ENCODE measurements at places on chromosomes 3 and 15.

GRCh38 chr3:81003008-81003645 lies 758.3 kb downstream of the GBE1 start:
- no peak for DNase-seq

DNA sequence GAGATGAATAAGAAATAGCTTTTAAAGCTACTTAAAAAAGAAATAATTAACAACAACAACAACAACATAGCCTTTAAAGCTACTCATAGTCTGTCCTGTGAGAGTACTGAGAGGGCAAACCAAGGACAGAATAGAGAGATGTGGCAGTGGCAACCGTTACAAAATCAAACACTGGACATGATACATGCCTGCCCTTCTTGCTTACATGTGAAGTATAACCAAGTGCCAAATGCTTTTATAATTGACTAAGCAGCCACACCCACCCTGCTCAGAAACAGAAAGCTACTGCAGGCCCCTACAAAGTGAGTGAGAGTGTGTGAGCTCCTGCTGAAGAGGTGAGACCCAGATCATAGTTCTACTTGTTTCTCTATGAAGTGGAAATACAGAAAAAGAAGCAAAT lies 38.4 kb downstream of the NDUFB4 start:
- DNase-seq = no peak

DNA sequence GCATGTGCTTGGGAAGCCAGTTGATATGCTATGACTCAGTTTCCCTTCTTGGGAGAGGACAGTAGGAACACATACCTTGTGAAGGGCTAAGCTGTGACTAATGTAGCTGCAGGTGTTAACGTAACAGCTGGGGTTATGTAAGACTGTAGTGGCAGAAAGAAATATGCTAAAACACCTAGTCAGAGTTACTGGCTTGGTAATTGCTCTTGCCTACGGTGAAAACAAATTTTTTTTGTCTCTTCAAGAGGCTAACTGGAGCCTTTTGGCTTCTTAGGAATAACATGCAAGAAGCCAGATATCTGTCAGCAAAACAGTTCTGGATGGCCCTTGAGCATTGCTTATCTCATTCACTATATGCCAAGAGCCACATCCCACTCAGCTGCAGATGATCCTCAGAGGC lies 1.4 kb downstream of the MAPKBP1 start:
- DNase-seq = no peak

GRCh38 chr3:70703305-70704102 lies 391.1 kb upstream of the MDFIC2 start:
- DNase-seq = no peak

DNA sequence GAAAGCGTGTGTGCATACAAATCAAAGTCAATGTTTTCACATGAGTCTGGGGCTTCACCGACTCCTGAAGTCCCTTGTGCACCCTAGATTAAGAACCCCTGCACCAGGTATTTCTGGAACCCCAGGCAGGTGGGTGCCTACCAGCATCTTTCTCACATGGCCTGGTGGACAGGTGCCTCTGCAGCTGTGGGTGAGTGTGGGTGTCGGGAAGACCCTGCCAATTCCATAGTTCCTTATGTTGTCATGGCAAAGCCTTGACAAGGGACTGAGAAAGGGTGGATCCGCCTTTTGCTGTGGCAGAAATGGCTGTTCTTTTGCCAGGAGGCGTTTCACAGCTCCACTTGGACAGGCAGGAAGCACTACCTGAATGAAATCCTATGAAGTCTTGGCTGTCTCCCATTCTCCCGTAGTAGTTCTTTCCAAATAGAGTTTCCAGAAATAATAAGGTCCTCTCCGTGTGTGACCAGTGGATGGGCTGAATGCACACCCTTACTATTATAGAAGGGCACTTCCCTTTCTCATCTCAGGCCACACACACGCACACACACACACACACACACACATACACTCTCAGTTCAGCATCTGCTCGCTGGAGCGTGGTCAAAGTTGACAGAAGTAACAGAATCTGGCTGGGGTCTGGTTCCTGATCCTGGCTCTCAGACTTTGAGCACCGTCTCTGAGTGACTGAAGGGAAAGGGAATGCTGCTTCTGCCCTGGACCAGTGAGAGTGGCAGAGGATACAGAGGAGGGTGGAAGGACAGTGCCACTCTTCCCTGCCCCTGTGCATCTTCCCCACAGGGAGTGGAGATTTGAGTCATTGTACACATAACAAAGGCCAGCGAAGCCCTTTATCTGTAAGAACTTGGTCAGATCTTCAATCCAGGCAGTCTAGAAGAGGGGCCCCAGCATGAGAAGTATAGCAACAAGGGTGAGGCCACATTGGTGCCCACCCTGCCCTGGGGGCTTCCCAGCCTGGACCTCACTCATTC lies 38.7 kb downstream of the PDIA5 start:
- no peak for DNase-seq

DNA sequence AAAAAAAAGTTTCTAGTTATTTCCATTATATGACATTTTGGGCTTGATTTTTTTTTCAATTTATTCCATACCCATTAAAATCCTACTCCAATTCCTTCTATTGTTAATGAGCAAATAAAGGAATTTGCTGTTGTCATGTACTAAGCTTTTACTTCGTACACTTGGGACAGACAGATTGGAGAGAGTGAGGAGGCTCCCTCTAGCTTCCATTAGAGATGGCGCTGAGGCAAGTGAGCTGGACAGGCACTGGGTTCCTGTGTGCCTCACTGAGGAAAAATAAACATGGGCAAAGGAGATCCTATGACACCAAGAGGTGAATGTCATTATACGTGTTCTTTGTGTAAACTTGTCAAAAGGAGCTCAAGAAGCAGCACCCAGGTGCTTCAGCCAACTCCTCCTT lies 441.1 kb upstream of the MDFIC2 start:
- DNase-seq = no peak

DNA sequence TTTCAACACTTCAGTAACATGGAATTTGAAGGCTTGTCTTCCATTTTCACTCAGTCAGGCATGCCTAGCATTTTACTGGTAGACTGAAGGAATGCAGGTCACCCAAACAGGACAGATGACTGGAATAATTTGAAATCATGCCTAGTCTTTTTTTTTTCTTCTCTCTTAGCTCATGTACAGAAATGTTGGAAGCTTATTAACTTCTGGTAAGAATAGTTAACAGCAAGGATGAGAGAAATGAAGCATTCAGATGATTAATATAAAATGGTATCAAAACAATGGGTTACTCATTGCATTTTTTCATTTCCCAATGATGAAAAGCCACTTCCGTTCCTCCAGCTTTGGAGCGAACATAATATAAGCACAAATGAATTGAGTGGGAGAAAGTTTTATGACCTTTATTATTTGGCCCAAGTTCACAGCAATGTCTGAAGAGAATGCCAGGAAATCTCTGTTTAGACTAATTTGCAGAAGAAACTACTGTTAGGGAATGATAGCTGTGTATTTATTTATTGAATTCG lies 431.6 kb upstream of the RASGRP1 start:
- DNase-seq = no peak

GRCh38 chr15:92087211-92087610 lies 233.7 kb downstream of the SLCO3A1 start:
- no peak for DNase-seq

DNA sequence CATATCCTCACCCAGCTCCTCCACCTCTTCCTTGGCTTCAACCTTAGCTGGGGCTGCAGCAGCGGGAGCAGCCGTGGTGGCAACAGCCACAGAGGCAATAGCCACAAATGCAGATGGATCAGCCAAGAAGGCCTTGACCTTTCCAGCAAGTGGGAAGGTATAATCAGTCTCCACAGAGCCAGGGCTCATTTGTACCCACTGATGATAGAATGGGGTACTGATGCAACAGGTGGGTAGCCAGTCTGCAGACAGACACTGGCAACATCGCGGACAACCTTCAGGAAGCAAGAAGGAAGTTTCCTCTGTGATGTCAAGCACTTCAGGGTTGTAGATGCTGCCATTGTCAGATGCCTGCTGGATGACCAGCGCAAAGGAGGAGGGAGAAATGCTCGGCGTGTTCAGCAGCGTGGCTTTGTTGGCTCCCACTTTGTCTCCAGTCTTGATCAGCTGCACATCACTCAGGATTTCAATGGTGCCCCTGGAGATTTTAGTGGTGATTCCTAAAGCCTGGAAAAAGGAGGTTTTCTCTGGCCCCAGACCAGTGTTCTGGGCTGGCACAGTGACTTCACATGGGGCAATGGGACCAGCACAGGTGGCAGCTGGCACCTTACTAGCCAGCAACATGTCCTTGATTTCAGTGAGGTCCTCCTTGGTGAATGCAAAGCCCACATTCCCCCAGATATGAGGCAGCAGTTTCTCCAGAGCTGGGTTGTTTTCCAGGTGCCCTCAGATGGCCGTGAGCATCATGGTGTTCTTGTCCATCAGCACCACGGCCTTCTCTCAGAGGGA lies 4.8 kb upstream of the PLCB2 start:
- DNase-seq = no peak

GRCh38 chr3:101825904-101826445 lies 23.3 kb upstream of the NFKBIZ start:
- DNase-seq = no peak

- DNase-seq = no peak
Measured at GRCh38 chr3:129116482-129116946, 5.1 kb downstream of the RAB43 start.

DNA sequence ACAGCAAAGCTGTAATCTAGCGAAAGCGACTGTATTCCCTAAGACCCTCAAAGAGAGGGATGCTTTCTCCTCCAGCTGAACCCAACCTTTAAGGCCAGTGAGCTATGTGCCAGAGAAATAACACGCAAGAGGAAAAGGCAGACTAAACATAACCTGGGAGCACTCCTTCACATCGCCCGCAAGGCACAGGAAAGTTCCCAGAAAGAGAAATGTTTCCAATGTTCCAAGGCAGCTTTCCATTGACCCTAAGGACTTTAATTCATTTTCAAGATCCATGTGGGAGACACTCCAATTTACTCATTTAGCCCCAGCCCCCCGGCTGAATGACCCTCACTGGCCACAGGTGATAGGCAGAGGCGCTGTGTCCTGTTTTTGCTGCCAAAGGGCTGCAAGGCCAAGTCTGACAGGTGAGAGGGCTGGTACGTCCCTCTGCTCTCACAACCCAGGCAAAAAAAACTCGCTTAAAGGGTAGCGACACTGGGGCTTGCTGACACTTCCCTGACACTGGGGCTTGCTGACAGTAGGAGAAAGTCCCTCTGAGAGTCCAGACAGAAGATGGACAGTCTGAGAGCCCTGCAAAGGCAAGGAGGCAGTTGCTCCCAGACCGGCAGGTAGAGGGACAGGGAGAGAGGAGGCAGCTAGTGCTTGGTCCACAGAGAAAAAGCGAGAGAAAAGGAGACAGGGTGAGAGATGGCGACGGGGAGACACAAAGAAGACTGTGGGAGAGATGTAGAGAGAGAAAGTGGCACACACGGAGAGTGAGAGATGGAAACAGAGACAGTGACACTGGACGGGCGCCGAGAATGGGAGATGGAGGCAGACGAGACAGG lies 702 bp downstream of the ARHGEF3 start:
- DNase-seq = no peak

GRCh38 chr3:12395349-12396012 lies 88.8 kb upstream of the TSEN2 start:
- DNase-seq = no peak

GRCh38 chr3:152327203-152327602 lies 58.5 kb downstream of the MBNL1 start:
- no peak for DNase-seq

- no peak for DNase-seq
Measured at GRCh38 chr3:142363936-142364467, 83.8 kb downstream of the XRN1 start.

DNA sequence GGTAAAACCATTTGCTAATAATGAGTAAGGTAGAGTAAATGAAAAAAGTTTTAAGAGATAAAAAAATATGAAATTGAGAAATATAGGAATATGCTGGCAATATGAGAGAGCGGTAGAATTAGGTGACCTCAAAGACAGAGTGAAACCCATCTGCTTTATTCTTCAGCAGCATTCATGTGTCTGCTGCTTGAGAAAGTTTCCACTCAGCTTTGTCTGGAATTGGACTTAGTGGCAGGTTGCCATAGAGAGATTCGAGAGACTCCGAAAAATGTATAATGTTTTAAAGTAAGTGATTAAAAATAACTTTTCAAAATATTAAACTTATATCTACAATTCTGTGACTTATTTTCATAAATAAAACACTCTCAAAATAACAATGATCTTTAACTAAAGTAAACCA lies 5.0 kb downstream of the SUCNR1 start:
- no peak for DNase-seq

DNA sequence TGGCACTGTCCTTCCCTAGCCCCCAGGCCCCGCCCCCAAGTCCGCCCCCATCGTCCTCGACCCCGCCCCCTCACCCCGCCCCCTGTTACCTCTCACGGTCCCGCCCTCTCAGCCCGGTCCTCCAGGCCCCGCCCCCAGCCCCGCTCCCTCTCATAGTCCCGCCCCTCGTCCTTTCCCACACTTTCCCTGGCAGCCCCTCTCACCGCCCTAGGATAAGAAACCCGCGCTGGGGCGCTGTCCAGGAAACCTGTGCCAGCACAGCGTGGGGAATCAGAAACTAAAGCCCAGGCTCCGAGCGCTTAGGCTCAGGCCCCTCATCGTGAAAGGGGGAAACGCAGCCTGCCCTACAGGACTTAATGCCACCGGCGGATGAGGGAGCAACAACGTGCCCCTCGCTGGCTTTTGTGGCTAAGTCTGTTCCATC lies 20.9 kb downstream of the TRPM1 start:
- no peak for DNase-seq

DNA sequence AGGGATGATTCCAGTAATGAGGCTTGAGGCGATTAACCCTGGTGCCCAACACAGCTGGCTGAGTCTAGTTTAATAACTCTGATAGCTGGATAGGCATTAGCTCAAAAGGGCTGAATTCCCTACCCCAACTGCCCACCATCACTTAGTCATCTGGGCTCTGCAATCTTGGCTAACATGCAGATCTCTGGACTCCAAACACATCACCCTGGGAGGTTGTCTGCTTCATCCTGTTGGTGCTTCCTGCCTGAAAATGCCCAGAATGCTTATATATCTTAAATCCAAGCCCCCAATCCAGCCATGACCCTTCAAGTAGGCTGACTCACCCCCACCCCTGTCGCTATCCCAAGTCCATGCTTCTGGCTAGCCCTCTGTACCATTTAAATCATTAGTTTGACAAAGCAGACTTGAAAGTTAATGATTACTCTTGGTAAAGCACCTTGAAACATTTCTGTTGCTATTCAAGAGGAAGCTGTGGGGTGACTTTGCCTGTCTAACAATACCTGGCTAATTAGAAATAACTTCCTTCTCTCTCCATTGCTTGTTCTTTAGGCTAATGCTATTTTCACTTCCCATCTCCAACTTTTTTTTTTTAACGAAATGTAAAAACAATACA lies 107.0 kb upstream of the RORA start:
- DNase-seq = no peak

GRCh38 chr3:180534828-180535227 lies 67.1 kb upstream of the TTC14 start:
- no peak for DNase-seq

DNA sequence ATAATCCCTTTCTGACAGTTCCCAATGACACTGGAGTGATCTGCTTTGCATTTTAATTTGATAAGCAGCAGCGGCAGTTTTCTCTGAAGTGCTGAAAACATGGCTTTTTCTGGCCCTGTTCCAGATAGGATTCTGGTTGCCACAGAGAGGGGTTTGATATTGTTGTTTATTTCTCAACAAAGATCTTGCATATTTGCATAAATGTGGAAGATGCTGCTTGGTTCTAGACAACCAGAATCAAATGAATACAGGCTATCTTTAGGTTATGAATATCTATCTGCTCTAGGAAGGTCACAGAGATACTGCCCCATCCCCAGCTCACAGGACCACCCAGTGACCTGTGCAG lies 137.1 kb downstream of the ZNF609 start:
- DNase-seq = no peak
